CD4-positive, alpha-beta memory T cell (primary cell): ENCODE measurements at places on chromosomes 4 and X.

DNA sequence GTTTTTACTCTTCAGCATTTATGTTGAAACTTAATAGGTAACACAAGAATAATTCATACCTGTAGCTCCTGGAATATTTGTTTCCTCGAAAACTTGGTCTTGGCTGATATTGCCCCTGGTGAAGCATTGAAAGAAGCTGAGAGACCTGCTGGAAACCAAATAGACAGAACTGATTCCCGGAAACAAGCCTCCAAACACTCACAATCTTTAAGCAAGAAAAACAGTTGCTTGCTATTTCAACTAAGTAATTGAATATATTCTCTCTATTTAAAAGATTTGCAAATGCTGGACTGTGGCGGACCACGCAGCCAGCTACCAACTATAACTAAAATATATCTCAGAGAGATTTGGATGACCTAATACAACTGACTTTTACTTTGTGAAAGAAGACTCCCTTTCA lies 3.6 kb downstream of the PCDH18 start:
- no peak for DNase-seq

- no peak for DNase-seq
Observed at GRCh38 chrX:8048466-8048865, 121.3 kb upstream of the PNPLA4 start.

GRCh38 chr4:141078871-141079270 lies 54.4 kb downstream of the RNF150 start:
- no peak for DNase-seq

- DNase-seq = no peak
Observed at GRCh38 chr4:20015636-20016224, 236.0 kb upstream of the SLIT2 start.

- peak; percentile 73 for DNase-seq
Observed at GRCh38 chr4:169619518-169619957, 840 bp upstream of the CLCN3 start.

DNA sequence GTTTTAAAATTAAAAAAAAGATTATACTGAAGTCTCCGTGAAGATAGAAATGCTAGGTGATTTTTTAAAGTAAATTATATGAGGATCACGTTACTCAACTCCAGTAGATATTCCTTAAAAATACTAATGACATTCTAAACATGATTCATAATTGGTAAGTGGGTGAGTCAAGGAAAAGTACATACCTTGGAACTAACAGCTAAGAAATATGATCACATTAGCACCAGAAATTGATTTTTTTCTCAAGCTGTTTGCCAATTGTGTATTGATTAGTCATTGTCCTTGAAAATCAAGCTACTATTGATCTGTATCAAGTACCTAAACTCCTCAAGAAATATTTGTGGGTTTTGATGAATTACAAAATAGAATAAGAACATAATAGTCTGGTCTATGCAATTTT lies 362.6 kb upstream of the PPP1R2C start:
- DNase-seq = no peak

- no peak for DNase-seq
Observed at GRCh38 chr4:162209706-162210105, 45.9 kb upstream of the FSTL5 start.

- DNase-seq = no peak
Observed at GRCh38 chrX:68846536-68846935, 17.7 kb downstream of the EFNB1 start.

DNA sequence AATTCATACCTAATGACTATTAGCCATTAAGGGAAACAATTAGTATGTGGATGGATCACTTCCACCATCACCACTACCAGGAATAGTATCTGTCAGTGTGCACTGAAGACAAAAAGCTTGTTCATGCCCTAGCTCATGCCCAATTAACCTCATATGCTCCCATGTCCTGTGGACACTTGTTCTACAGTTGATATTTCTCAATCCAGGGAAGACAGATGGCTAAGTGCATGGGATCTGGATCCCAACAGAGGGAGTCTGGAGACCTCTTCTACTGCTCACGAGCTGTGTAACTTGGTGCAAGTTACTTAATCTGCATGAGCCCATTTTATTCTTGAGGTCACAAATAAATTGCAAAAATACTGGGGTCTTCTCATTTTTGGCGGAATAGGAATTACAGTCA lies 23.7 kb downstream of the AMOT start:
- DNase-seq = no peak

GRCh38 chrX:49186125-49187027 lies at the start of gene PRICKLE3:
Gene PRICKLE3 (minus strand): TSS chrX:49186373. CDS start chrX:49186297, 76 bp downstream.
- DNase-seq = peak; percentile 54

GRCh38 chr4:124191329-124191728 lies 521.2 kb downstream of the ANKRD50 start:
- DNase-seq = no peak

DNA sequence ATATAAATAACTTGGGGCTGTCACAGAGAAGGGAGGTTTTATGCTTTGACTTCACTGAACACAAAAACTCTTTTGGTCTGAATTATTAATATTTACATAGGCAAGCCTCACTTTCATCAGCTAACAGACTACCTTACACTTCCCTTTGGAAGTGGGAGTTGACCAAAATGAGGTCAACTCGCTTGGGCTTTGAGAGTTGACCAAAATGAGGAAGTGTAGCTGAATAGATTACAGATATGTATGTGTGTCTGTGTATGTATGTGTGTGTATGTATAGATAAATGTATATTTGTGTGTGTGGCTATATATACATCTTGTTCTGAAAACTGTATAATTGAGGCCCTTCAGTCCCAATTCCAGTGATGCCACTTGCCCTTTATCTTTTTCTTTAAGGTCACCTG lies 113.3 kb upstream of the IL13RA1 start:
- DNase-seq = no peak

DNA sequence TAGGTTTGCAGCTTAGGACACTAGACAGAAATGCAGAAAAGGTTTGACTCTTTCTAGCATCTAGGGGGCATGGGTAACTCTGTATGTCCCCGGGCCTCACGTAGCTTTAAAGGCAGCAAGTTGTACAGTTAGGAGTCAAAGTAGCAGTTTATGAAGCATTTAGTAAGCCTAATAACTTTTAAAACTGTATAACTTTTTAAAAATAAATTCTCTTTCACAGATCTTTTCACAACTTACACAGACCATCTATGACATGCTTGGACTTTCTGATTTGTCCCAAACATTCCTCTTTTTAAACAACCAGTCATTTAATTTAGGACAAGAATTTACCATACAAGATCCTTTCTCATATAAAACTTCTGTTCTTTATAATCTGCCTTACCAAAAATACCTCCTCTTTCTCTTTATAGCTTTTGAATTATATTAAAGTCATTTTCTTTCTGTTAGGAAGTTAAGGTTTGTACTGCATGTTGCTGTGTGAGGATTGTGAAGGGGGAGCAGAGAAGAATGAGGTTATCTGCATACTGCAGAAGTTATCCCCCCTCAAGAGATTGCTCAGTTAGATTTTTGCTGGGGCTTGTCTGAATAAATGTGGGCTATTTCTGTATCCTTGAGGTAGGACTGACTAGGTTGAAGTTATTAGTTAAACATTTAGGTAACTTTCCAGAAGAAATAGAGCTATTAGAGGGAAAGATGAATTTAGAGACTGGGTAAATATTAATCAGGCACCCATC lies 94.3 kb downstream of the CPE start:
- no peak for DNase-seq

DNA sequence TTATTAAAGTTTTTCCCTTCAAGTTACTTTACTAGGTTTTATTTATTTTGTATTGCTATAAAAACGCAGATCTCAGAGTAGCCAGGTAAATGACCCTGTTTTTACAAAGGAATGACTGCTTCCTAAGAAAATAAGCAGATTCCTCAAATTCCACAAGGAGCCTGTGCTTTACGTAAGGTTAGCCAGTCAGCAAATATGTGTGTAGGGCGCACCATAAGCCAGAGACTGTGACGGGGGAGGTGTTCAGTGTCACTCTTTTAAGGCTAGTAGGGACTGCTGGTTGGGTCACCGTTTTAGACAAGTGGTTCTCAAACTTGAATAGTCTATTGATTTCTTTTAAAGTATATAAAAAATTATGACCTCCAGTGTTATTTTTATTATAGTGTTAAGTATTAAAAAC lies 119.9 kb downstream of the ANK2 start:
- no peak for DNase-seq

GRCh38 chr4:41550308-41550707 lies 12.4 kb downstream of the LIMCH1 start:
- DNase-seq = no peak

- peak; percentile 33 for DNase-seq
Observed at GRCh38 chr4:137572647-137573046, 40.4 kb upstream of the PCDH18 start.

- no peak for DNase-seq
Observed at GRCh38 chr4:27398631-27399310, 538.1 kb downstream of the STIM2 start.

GRCh38 chr4:4259484-4260100 lies 11.6 kb upstream of the TMEM128 start:
- DNase-seq = no peak

DNA sequence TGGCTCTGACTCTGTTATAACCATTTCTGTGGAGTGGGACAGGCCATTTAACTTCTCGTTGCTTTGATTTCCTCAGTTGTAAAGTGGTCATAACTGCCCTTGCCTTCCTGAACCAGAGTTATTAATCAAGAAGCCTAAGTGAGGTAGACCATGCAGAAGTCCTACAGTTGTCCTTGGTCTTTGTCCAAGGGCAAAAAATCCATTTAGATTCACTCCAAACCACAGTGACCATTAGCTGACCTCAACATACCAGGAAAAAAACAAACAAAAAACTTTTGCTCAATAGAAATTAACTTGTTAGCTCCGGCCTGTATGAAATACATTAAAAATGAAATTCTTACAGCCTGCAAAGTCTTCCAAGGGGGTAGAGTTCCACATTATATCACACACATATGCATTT lies 52.7 kb downstream of the TBC1D9 start:
- DNase-seq = no peak

- no peak for DNase-seq
Observed at GRCh38 chr4:61243962-61244361, 43.8 kb downstream of the ADGRL3 start.

DNA sequence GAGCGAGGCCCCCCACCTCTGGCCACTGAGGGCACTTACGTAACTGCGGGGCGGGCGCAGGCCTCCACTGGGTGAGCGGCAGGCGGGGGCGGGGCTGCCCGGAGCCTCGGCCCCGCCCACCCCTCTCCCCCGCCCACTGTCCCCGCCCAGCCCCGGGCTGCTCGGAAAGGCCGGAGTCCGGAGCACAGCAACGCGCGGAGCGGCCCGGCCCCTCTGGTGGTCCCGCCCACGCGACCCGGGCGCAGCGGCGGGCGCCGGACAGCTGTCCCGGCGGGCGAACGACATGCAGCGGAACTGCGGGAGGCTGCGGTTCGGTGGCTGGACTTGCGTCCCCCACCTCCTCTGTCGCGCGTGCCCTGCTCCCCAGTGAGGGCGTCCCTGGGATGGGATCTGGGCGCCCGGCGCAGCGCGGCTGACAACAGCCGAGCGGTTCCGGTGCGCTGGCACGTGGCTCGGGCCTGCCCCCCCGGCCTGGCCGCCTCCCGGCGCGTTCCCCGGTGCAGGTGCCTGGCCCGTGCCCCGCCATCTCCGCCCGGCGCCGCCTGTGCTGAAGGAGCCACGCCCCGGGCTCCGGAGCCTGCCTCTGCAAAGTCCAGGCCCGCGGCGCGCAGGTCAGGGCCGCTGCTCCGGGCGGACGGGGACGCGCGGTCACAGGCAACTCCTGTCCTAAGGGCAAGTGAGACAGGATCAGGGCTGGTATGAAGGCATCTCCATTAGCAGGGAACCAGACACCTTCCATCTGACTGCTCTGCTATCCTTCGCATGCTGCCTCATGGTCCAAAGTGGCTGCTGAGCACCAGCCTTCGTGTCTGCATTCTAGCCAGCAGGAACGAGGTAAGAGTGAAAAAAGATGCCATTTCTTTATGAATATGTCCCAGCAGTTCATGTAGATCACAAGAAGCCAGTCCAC lies 21.8 kb upstream of the JAKMIP1 start:
- no peak for DNase-seq

DNA sequence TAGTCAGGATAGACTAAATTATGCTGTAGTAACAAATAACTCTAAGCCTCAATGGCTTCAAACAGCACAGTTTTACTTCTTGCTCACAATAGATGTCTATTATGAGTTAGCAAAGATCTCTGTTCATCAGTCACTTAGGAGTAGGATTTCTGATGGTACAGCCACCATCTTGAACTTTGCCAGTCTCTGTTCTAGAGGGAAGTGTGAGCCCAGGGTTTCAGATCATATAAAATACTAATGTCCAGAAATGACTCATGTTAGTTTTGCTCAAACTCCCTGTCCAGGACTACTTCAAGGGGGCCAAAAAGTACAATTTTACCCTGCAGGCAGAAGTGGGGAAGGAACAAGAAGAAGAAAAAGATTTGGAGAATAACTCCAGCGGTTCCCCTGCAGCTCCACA lies 77.1 kb upstream of the LSM6 start:
- DNase-seq = no peak

- no peak for DNase-seq
Observed at GRCh38 chr4:25007598-25007997, 23.1 kb downstream of the LGI2 start.

- DNase-seq = no peak
Observed at GRCh38 chr4:56026596-56026995, 77.9 kb downstream of the CEP135 start.

- DNase-seq = no peak
Observed at GRCh38 chr4:170736710-170737109, 647.0 kb upstream of the AADAT start.

DNA sequence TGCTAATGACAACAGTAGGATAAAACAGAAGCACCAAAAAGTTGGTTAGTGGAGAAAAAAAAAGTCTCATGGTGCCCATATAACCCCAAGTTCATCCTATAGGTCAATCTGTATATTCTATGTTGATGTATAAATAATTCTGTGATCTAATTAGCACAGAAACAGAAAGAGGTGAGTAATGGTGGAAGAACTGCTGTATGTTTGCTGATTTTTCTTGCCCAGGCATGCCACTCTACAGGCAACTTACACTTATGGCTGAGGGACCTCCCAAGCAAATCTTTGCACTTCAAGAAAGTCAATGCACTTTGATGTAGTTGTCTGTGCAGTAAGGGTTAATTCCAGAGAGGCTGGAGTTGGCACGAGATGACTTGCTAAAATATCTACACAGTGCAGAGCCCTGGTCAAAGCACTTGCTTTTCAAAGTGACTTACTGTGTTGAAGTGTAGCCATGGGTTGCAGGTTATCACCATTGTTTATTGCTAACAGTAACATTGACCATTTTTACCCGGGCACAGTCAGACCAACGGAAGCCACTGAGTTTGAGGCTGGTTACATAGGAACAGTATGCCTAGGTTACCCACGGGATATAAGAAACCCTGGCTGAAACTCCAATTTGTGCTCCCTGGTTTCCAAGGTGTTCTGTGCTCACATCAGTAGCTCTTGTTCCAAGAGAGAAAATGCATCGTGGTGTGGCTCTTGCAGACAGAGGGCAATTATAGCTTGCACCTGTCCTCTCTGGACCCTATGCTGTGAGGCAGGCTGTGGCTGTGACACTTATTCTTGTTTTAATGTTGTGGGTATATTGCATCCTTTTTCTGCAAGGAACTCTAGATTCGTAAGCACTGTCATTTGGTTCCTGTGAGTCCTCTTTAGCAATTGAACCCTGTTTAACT lies 141.3 kb upstream of the FTHL17 start:
- no peak for DNase-seq

- DNase-seq = no peak
Observed at GRCh38 chr4:139764182-139764581, 98.6 kb downstream of the MGST2 start.

- peak; percentile 76 for DNase-seq
Observed at GRCh38 chrX:137051978-137052642, 18.3 kb upstream of the GPR101 start.

GRCh38 chr4:11214281-11214680 lies 214.4 kb downstream of the HS3ST1 start:
- DNase-seq = no peak
